ENCODE measurements at places on chromosomes 6 and 20.
A peak's percentile ranks its signal among the peaks of the same experiment; 100 is the strongest.

- DNase-seq, result no peak
These were observed 81.8 kb downstream of the JAG1 start for GRCh38 chr20:10591946-10592521.

DNA sequence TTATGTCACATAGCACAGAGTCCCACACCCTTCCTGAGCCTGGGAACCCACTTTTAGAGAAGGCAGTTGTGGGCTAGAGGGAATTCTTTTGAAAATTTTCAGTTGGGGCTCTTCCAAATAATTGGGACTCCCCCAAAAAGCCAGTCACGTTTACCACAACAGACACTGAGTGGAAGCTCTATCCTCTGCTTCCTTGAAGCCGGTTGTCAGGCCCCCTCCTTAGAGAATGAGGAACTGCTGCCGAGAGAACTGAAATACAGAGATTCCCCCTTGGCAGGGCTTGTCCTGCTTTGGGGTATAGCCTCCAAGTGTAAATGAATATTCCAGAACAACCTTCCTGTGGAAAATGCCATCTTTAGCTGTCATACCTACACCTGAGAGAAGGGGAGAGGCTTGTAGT lies 2.7 kb upstream of the JAG1 start:
- no peak for DNase-seq

GRCh38 chr6:307065-307814 lies 15.0 kb downstream of the DUSP22 start:
- no peak for DNase-seq

GRCh38 chr20:57507477-57507876 lies 17.5 kb downstream of the CTCFL start:
- DNase-seq, result no peak

DNA sequence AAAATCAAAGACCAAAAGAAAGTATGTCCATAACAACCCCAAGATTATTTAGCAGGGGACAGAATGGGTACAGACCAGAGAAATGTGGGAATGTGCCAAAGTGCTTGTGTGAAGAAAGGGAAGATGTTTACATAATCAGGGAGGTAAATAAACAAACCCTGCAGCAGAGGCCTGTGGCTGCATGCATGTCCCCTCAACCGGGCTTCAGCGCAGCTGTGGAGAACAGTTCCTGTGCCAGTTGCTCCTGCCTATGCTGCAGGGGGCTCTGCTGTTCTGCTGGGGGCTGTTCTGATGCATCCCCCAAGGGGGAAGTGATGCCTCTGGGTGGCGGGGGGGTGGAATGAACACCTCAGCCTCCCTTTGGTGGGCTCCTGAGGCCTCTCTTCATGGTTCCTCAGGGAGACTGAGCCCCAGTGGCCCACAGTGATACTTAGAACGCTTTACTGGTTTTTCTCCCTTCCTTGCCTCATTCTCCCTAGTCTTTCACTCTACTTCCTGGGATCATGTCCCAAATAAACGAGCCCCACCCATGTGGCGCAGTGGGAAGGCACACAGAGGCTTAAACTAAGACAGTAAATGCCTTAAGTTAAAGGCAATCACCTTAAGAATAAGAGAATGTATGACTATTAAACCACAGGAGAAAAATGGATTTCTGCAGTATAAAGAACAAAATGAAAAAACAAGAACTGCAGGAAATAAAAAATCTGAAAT lies 23.0 kb downstream of the RAB23 start:
- no peak for DNase-seq

DNA sequence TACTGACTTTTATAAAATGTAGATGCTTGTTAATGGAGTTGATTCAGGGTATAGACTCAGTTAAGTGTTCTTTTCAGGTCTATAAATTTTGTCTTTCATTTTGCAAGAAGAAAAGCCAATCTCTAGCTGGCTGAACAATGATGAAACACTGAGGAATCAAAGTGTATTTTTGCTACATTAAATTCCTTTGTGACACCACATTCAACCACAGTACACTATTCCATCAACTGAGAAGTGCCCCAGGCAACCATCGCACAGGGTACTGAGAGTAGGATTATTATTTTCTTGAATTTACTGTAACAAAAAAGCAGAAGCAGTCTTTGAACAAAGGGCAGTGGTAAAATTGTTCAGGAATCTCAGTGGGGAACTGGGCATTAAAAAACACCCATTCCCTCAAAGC lies 83.6 kb downstream of the PREP start:
- DNase-seq, result no peak

DNA sequence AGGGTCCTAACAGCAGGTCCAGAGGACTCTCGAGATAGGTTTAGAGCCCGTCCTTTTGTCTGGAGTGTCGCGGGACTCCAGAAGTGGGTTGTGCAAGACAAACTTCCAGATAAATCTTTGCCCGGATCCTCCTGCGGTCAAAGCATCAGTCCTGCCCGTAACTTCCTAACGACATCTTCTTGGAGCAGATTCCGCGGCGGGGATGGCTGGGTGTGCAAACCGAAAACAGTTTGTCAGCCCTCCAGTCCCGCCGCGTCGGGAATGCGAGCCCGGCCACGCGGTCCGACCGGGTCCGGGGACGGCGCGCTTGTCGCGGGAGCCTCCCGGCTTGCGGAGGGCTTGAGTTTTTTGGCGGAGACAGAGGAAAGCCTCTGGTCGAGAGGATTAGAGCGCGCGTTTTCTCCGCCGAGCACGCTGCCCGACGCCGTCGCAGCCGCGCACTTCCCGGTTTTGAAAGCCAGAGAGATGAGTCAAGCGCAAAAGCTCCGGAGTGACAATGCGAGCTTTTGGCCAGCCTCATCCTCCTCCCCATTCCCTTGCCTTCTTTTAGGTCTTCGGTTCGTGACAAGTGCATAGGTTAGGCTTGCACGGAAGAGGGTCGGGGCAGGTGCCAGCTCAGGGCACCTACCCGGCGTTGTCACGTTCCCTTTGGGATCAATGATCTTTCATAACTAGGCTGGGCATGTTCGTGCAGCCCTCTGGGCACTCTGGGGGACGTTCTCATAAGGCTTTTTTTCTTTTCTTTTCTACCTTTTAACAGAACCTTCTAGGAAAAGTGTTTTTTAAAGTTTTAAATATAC lies 91.3 kb upstream of the PRDM1 start:
- peak; percentile 69 for DNase-seq

- DNase-seq, result no peak
These were observed 511.5 kb upstream of the SOX4 start for GRCh38 chr6:21082091-21082490.

GRCh38 chr20:13525225-13525940 lies 113.3 kb downstream of the TASP1 start:
- no peak for DNase-seq

DNA sequence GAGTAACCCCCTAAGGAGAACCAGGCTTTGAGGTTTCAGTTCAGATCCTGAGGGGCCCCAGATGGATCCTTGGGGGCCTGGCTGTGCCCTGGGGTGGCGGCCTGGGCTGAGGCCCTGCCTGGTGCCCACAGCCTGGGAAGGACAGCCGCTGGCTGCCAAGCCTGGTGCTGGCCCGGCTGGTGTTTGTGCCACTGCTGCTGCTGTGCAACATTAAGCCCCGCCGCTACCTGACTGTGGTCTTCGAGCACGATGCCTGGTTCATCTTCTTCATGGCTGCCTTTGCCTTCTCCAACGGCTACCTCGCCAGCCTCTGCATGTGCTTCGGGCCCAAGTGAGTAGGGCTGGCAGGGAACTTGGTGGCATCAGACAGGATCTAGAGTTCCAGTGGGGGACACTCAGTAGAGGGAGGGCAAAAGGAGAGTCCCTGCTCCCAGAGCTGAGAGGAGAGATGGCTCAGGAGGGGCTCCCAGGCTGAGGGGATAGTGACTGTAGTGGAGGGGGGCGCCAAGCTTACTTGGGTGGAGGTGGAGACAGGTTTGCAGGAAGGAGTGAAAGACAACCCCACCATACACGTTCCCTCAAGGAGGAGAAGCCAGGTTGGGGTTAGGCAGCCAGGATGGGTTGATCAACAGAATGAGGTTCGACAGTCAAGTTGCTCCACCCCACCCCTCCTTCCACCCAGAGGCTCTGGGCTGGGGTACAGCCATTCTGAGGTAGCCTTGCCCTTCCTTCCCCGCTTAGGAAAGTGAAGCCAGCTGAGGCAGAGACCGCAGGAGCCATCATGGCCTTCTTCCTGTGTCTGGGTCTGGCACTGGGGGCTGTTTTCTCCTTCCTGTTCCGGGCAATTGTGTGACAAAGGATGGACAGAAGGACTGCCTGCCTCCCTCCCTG lies 9.5 kb downstream of the SLC29A1 start:
- no peak for DNase-seq

DNA sequence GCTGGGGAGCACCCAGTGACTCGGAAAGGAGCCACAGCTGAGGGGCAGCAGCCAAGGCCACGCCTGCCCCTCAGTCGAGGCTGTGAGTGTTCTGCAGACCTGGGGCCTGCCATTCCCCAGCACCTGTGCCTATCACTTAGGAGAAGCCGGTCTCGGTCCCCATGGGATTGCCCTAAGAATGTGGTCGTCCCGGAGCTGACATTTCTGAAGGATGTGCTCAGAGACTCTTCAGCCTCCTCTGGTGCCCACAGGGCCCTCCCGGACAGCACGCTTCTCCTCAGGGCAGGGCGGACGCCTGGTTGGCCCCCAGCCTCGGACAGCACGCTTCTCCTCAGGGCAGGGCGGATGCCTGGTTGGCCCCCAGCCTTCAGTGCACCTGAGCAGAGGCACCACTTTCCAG lies 223.9 kb downstream of the ERMARD start:
- DNase-seq, result no peak

DNA sequence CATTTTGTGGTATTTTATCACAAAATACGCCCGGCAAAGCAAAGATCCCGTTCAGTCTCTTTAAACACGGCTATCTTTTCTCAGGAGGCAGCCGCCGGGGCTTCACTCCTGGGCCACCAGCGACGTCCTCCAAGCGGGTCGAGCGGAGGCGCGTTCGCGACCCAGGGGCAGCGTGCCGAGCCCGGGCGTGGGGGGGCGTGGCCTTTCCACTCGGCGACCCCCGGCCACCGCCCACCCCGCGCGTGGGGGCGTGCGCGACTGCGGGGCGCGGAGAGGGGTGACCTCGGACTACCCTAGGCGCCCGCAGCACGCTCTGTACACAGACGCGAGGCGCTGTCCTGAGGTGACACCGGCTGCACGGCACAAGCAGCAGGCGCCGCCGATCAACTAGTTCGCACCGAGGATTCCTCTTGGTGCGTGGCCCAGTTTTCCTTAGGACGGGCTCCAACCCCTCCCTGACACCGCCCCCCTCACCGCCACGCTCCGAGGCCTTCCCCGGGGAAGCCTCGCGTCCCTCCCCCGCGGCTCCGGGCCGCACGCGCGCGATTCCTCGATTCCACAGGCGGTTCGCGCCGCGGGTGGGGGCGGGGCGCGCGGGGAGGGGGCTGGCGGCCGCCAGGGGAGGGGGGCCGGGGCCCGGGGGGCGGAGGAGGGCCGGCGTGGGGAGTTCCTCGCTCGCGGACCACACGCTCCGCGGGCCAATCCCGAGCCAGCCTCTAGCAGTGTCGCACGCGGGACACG lies 1.1 kb upstream of the JARID2 start:
- no peak for DNase-seq

DNA sequence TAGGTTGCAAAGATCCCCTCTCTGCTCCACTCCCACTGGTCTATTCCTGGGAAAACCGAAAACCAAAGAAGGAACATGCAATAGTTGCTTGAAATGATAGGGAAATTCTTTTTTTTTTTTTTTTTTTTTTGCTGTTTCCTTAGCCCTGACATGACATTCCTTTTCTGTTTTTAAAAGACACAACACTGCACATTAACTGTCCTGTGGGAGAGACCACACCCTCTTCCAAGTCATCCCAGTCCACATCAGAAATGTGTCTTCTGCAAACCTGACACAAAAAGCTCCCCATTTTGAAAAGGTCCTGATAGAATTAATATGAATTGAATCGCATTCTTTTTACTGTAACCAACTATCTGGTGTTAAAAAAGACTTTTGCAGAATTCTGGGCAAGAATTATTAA lies 43.4 kb upstream of the RIPOR2 start:
- DNase-seq, result no peak

- no peak for DNase-seq
These were observed 60.8 kb downstream of the SLC35D3 start for GRCh38 chr6:136982928-136983327.

- DNase-seq, result no peak
These were observed 657.7 kb downstream of the PHF3 start for GRCh38 chr6:64293298-64293697.
